Hepatic stellate cell (primary cell): ENCODE measurements at places on chromosomes 7 and 10.
A peak's percentile ranks its signal among the peaks of the same experiment; 100 is the strongest.

DNA sequence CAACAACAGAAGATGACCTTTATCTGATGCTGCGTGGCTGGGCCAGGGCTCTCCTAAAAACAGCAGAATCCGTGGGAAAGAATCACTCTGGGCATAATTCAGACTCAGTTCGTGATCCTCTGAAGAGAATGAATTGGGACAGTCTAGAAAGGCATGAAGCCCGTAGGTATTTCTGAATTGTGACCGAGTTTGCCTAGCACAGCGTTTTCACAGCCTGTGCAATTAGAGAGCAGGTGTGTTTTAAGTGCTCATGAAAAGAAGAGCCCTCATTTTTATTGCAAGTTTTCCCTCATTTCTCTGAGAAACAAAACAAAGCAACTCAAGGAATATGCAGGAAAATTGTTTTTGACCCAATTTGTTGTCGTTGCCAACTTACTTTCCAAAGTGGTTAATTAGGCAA lies 366.2 kb downstream of the WDR11 start:
- no peak for DNase-seq

DNA sequence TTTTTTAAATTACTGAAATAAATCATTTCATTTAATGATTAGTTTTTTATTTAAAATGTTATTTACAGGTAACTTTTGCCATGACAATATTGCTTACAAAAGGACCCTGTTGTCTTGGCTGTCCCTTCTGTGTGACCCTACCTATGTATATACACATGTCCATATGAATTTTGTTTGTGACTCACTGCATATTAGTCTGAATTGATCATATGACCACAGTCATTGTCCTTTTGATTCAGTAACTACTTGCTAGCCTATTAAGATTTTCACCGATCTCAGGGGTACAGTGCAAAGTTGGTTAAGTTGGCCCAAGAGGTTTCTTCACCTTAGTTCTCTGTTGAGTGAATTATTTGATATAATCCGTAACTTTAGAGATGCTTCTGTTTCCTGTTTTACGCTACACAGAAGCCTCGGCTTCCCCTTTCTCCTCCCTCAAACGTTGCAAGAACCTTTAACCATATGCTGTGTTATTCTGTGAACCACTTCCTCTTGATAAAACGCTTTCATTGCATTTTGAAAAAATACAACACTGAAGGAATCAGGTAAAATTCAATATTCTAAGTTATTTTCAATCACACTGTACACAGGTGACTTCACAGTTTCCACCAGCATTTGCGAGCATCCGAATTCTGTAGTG lies 43.9 kb downstream of the APBB1IP start:
- no peak for DNase-seq

DNA sequence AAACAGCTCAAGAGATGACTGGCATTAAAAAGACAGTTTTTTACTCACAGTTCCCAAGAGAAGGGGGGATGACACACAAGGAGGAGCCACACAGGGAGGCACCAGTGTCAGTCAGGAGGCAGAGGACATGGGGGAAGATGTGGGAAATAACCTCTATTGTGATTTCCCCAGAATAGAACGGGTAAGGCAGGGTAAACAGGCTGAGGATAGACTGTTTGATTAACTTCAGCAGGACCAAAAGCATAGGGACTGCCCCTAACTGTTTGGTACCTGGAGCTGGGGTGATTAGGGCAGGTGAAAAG lies 60.7 kb downstream of the RAPGEF5 start:
- no peak for DNase-seq

DNA sequence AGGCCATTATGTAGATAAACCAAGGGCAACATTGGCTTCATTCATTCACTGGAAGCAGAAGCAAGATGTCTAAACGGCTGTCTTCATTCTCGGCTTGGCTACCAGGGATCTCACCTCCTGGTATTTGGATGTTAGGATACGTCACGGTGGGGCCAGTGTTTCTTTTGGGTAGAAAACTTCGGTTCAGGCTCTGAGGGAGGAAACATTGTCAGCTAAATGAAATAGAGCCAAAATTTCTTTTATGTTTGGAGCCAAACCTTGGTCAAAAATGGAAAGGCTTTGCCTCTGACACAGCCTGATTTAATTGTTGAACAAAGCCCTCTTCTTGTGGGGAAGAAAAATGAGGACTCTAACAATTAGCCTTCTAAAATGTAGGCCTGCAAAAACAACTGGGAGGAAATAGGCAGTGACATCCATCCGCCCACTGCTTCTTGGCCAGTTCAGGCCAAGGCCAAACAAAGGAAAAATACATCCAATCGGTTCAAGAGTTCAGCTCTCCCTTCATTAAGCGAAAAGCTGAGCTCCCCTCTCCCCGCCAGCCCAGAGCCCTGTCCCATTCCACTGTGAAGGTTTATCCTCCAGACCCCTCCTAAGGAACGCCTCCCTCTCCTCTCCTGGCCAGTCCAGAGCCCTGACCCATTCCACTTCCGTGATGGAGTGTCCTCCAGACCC lies 44.4 kb downstream of the PFKFB3 start:
- DNase-seq = no peak

GRCh38 chr7:1274876-1275375 lies 42.3 kb downstream of the UNCX start:
- DNase-seq = no peak

DNA sequence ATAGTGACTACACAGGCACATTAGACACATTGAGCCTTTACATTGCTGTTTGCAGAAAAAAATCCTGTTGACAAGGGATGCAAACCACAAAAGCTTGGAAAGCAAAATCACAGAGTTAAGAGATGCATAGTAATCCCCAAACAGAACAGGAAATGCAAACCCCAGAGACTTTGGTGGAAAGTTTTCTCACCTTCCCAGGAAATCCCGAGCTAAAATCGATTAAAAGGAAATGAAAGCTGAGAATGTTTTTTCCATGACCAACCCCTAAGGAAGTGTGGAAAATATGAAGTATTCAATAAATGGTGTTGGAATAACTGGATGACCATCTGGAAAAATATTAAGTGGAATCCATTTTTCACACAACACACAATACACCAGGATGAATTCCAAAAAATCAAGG lies 598.7 kb downstream of the GRID1 start:
- DNase-seq = no peak

- peak; percentile 26 for DNase-seq
Observed at GRCh38 chr7:38825721-38826440, 83.1 kb downstream of the VPS41 start.

GRCh38 chr7:2474224-2474623 lies 2.0 kb downstream of the GRIFIN start:
- DNase-seq = no peak

DNA sequence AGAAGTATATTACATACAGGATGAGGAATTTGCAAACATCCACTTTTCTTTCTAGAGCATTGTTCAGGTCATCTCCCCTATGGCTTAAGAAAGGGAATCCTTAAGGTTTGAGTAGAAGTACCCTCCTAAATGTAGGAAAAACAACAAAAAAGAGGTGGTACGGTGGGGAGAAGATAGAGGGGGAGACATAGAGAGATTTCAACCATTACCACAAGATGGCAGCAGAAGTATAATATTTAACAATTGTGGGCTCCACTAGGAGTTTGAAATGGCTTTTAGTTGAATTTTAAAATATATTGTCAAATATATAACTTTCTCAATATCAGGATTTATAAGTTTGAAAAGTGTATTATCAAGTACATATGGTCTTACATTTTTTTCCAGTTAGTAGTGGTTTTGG lies 72.7 kb upstream of the PRKG1 start:
- no peak for DNase-seq

DNA sequence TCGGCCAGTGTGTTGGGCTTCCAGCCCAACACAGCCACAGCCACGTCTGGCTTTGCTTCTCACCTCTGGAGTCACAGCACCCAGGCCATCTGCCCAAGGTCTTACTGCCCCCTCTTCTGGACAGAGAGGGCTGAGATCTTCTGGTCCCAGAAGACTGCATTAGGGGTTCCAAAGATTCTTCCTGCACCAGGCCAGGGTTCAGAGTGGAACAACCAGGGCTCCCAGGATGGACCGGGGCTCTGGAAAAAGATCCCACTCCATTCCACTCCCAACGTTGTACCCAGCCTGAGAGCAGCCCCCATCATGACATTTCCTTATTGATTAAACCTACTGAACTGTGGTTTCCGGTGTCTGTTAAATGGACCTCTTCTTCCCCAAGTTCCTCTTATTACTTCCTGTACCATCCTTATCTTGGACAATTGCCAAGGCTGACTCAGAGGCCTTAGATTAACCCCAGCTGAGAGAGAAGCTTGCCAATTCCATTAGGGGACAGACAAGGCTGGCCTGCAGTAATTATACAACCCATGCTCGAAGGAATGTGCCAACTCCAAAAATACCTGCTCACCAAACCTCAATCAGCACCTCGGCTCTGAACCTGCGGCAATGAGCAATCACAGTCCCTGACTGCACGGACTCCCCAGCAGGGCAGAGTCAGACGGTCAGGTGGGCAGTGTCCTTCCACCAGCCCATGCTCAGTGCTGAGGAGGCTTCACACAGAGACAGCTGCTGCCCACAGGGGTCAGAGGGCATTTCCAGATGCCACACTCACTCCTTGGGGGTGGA lies 47.9 kb upstream of the NPFFR1 start:
- peak; percentile 86 for DNase-seq

DNA sequence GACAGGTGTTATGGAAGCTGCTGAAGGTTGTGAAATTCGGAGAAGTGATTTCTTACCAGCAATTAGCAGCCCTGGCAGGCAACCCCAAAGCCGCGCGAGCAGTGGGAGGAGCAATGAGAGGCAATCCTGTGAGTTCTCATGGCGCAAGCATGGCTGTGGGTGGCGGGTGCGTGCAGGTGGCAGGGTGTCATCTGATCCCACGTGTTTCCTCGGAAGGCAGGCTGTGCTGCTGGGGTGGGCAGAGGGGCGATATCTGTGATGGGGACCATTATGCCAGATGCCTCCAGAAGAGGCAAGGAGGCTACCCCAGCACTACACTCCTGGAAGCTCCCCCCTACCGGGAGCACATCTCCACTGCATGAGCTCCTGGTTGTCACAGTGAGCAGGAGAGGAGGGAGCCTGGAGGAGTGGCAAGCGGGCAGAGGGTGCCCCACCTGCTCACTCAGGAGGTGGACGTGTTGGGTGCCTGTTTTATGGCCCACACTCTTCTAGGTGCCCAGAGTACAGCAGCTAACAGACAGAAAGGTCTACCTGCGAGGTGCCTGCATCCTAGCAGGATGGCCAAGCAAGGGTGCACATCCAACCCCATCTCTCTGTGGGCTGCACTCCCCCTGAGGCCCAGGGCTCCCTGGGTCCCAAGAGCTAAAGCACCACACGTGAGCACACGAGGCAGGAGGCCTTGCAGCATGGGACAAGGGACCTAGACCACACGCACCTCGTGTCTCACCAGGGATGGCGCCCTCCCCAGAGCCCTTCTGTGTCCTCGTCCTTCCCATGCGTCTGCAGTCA lies 204.7 kb downstream of the EBF3 start:
- DNase-seq = no peak

- no peak for DNase-seq
Observed at GRCh38 chr7:42692621-42693020, 219.2 kb downstream of the C7orf25 start.

DNA sequence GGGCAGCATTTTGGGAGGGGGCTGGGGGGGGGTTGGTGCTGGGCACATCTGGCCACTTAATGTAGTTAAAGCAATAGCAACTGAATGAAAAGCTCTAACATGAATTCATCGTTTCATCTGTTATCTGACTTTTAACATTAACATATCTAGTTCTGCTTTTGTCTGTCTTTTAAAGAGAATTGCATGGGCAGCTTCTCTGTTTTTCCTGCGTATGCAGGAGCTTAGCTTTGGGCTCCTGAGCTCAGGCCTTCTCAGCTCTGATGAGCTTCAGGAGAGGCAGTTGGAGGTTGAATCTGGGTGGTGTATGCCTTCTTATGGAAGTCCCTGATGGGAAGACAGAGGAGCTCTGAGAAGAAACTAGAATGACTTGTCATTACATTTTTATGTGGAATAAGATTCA lies 58.4 kb downstream of the DNAJB6 start:
- DNase-seq = no peak

GRCh38 chr10:103637927-103638557 lies 144.5 kb downstream of the NEURL1 start:
- DNase-seq = peak; percentile 55

GRCh38 chr7:31948029-31948428 lies 122.2 kb downstream of the PDE1C start:
- peak; percentile 42 for DNase-seq

GRCh38 chr10:21512573-21513404 lies 12.7 kb downstream of the SKIDA1 start:
- no peak for DNase-seq

GRCh38 chr7:141053626-141054025 lies 20.2 kb upstream of the TMEM178B start:
- DNase-seq = no peak

DNA sequence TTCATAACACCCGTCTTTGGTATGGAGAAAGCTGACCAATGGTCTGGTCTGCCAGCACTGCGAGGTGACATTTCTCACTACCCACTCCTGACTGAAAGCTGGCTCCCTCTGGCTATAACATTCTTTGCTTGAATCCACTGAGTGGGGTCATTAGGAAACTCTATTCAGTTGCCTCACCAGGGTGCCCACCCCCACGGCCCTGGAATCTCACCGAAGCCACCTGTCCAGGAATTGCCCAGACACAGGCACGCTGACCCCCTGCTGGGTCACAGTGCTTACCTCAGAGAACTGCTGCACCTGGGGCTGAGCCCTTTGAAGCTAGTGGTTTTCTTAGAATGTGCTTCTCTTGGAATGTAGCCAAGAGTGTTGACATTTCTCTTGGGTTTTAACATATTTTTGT lies 28.6 kb downstream of the HECW1 start:
- DNase-seq = no peak

GRCh38 chr10:15244635-15245197 lies 76.2 kb upstream of the NMT2 start:
- DNase-seq = no peak

DNA sequence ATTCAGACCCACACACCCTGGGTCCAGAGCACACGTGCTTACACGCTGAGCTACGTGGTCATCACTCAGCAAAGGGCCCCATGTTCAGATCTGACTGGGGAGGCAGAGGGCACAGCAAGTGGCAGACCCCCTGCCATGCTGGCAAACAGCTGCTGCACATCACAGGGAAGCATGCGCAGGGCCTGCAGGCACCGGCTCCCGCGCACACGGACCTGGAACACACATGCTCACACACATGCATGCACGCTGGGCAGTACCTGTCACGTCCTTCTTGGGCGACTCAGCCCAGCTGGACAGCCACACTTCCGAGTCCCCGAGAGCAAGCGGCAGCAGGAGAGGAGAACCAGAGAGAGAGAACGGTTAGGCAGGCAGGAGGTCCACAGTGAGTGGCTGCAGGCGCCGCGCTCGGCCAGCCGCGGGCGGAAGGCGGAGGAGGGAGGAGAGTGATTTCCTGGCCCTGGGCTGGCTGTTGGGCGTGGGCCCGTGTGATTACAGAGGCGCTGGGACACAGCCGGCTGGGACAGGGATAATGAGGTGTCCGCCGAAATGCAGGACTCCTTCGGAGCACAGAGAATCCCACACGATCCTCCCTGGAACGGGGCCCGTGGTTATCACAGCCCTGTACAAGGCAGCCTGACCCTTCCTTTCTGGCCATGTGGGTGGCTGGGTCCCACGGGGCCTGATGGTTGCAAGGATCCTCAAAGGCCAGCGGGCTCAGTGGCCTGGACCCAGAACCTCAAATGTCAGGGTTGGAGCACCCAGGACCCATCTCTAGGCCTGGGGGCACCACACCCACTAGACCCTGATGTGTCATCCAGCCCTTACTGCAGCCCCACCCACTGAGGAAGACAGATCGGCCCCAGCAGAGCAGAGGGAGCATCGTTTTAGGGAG lies 175.1 kb downstream of the NEURL1 start:
- DNase-seq = peak; percentile 87

GRCh38 chr7:8057566-8057965 lies 89.0 kb downstream of the GLCCI1 start:
- no peak for DNase-seq
